Thoracic aorta (tissue), 2 donors: ENCODE measurements at places on chromosomes 12 and 14. TPM values are rescaled to one million over a fixed set of nuclear protein-coding genes. Genes with fewer than 3 reads are reported as not detected.

DNA sequence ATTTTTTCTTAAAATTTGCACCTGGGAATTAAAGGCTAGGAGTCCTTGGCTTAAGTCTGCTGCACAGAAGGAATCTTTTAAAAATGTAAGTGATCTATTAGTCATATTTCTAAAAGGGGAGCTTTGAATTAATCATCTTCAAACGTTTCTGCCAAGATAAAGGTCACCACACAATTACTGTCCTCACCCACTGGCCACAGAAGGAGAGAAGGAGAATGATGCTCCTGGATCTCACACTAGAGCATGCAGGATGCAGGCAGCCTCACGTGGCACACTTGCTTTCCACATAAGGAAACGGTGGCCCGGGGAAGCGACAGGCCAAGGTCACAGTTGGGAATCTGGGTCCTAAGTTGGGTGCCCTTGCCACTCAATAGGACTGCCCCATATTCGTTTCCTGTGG lies 16.9 kb downstream of the PLEKHG7 start:
- no peak for DNase-seq

DNA sequence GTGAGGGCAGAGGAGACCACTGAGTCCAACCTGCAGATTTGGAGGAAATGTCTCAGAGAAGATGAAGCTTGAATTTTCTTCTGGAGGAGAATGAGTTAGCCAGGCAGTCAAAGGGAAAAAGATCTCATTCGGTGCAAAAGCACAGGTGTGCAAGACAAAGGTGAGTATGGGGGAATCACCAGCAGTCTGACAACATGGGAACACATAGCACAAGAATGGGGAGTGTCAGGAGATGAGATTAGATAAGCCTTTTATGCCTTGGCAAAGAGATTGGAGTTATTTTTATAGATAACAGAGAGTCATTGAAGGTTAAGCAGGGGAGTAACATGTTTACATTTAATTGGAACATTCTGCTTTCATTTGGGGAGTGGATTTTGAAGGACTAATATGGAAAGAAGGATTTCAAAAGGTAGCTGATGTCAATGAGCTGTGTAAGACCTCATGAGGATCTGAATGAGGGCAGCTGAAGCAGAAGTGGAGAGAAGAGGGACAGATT lies 171.3 kb upstream of the NTF3 start:
- no peak for DNase-seq

DNA sequence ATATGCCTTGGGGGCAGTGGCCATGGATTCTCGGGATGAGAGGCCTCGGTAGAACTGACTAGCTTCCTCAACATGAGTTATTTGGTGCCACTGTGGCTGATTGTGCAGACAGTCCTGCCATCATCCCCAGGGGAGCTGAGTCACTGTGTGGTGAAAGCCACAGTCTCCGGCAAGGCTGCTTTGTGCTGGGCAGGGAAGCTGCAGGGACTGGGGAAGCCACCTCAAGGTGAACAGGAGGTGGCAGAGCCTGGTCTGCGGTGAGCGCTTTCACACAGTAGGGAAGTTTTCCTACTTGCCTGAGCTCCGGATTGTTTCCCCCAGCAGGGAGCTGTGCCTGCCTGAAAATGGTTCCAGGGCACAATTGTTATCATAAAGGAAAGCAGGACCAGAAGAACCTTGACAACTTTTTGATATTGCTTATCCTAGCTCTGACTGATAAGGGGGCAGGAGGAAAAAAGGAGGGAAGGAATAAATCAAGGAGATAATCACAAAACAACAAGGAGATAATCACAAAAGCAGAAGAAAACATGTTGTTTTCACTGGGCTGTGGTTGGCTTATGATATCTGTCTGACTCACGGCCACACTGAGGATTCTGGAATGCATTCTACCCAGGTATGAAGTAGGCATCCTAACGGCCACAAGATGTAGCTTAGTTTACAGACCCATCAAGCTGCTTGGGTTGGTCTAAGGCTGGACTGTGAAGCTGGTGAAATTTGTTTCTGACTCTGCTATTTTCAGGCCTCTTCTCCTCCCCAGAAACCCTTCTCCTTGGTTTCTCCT lies 32.2 kb upstream of the GNG2 start:
- no peak for DNase-seq

- no peak for DNase-seq
Observed at GRCh38 chr12:22037947-22038346, 8.1 kb upstream of the CMAS start.

DNA sequence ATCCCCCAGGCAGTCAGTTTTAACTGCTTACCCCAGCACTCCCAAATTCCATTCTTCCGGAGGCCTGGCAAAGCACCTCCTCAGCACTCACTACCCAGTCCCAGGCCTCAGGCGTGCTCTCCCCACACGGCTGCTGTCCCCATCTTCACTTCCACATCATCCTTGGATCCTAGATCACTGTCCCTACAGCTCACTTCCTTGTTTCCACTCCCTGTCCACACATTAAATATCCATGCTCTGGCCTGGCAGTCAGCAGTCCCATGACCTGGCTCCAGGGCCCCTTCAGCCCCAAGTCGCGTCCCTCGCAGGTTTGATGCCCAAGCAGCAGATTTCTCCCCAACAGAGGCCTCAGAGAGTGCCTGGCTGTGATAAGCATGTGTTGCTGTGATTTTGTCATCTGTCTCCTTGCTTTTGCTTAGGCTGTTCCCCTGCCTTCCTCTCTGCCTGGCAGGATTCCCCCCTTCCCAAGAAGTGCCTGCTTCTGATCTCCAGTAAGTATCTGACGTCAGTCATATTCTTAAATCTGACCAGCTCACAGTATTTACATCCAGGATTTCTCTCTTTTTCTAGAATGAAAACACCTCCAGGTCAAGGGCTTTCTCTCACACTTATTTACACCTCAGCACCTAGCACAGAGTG lies 241.7 kb downstream of the ZFP36L1 start:
- no peak for DNase-seq

The OTX2 gene
- total RNA-seq, result not detected
